Osteoblast (primary cell): ENCODE measurements at places on chromosomes 5 and 9. TPM values are rescaled to one million over a fixed set of nuclear protein-coding genes. Genes with fewer than 3 reads are reported as not detected.

TMEM245 gene
- total RNA-seq, result 45.2 and 46.9 TPM in 2 replicates

- peak overlapping the region; percentile 92 for H3K27ac ChIP-seq
- DNase-seq, result no peak
- H3K4me1 ChIP-seq, result peaks cover 28% of the 10 kb centered on the region
- H3K36me3 ChIP-seq, result peaks cover 6% of the 10 kb centered on the region
- H3K27me3 ChIP-seq, result no peaks in the 10 kb centered on the region
- peak overlapping the region; percentile 97 for H3K4me3 ChIP-seq
Observed at GRCh38 chr9:113219186-113219936, 1.7 kb downstream of the FKBP15 start.

DMRT1 gene
- not detected in 2 replicates for total RNA-seq

PRKAA1 gene
- total RNA-seq, result 95.5 and 110 TPM in 2 replicates

GLDC gene
- 0.72 and 2.4 TPM in 2 replicates for total RNA-seq

DNA sequence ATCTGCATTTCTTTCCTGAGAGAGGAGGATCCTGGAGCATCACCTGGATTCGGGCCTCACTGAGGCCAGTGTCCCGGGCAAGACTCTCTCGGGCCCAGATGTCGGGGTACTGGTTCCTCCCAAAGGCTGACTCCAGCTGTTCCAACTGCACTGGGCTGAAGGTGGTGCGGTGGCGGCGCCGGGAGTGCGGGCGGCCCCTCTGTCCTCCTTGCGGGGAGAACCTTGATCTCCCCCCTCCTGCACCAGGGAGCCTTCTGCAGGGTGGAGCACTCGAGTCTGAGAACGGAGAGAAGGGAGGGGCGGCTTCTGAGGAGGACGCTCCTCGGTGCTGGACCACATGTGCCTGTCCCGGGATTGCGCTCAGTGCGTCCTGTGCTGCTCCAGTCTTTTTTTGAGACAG is 2.0 kb downstream of the PROP1 start:
- H3K27ac ChIP-seq, result no peak overlapping the region
- peaks cover 7% of the 10 kb centered on the region for H3K27me3 ChIP-seq
- H3K4me3 ChIP-seq, result no peak overlapping the region
- peak; percentile 62 for DNase-seq

- no peak for DNase-seq
- H3K27ac ChIP-seq, result no peak overlapping the region
- no peaks in the 10 kb centered on the region for H3K36me3 ChIP-seq
- H3K4me1 ChIP-seq, result peaks cover 14% of the 10 kb centered on the region
- no peaks in the 10 kb centered on the region for H3K27me3 ChIP-seq
- no peak overlapping the region for H3K4me3 ChIP-seq
Observed at GRCh38 chr5:118862596-118862995, 125.8 kb downstream of the DTWD2 start.

DNA sequence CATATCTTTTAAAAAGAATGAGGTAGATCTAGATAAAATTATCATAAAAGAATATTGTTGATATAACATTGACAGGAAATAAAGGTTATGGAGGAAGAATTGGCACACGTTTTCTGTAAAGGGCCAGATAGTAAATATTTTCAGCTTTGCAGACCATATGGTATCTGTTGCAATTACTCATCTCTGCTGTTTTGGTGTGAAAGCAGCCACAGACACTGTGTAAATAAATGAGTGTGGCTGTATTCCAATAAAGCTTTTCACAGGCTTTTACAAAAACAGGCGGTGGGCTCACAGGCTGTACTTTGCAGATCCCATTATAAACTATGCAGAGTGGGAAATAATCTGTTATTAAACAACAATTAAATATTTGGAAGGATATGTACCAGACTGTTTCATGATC is 87.4 kb downstream of the SGCD start:
- no peaks in the 10 kb centered on the region for H3K27me3 ChIP-seq
- H3K4me3 ChIP-seq, result no peak overlapping the region
- DNase-seq, result no peak
- peaks cover 6% of the 10 kb centered on the region for H3K4me1 ChIP-seq
- no peaks in the 10 kb centered on the region for H3K36me3 ChIP-seq

NEUROG1 gene
- not detected in 2 replicates for total RNA-seq

GRCh38 chr5:179765400-179765799 is 28.4 kb upstream of the LTC4S start:
- peaks cover 52% of the 10 kb centered on the region for H3K4me1 ChIP-seq
- peak; percentile 96 for DNase-seq
- no peaks in the 10 kb centered on the region for H3K27me3 ChIP-seq
- peak overlapping the region; percentile 43 for H3K4me3 ChIP-seq
- peaks cover 36% of the 10 kb centered on the region for H3K36me3 ChIP-seq
- H3K27ac ChIP-seq, result peak overlapping the region; percentile 76

S1PR3 gene
- 2.7 and 3.3 TPM in 2 replicates for total RNA-seq

IGIP gene
- total RNA-seq, result 10.5 and 13.0 TPM in 2 replicates

- H3K27ac ChIP-seq, result no peak overlapping the region
- peak; percentile 64 for DNase-seq
- no peak overlapping the region for H3K4me3 ChIP-seq
- H3K4me1 ChIP-seq, result peaks cover 46% of the 10 kb centered on the region
- no peaks in the 10 kb centered on the region for H3K36me3 ChIP-seq
Observed at GRCh38 chr9:36035006-36035405, 1.7 kb upstream of the RECK start.

AIF1L gene
- total RNA-seq, result under 0.01 TPM in 1 of 2 replicates, not detected in the other

C1QTNF2 gene
- under 0.01 TPM in 1 of 2 replicates, not detected in the other for total RNA-seq

GRCh38 chr5:140367256-140368013 is 7.4 kb downstream of the SLC4A9 start:
- DNase-seq, result no peak
- H3K27ac ChIP-seq, result no peak overlapping the region
- no peaks in the 10 kb centered on the region for H3K4me1 ChIP-seq
- H3K27me3 ChIP-seq, result peaks cover 5% of the 10 kb centered on the region
- no peak overlapping the region for H3K4me3 ChIP-seq

PCDHGB2 gene
- 4.3 and 5.6 TPM in 2 replicates for total RNA-seq

- H3K36me3 ChIP-seq, result peaks cover 18% of the 10 kb centered on the region
- H3K4me1 ChIP-seq, result peaks cover 5% of the 10 kb centered on the region
- no peak overlapping the region for H3K4me3 ChIP-seq
- no peak overlapping the region for H3K27ac ChIP-seq
Observed at GRCh38 chr5:179225387-179225786, 119.9 kb downstream of the ADAMTS2 start.

HAPLN1 gene
- total RNA-seq, result 18.8 and 36.5 TPM in 2 replicates

GRCh38 chr9:13841746-13842462 is 472.0 kb downstream of the NFIB start:
- no peak overlapping the region for H3K27ac ChIP-seq
- no peak for DNase-seq
- no peak overlapping the region for H3K4me3 ChIP-seq
- no peaks in the 10 kb centered on the region for H3K4me1 ChIP-seq
- no peaks in the 10 kb centered on the region for H3K36me3 ChIP-seq

- H3K36me3 ChIP-seq, result no peaks in the 10 kb centered on the region
- H3K4me3 ChIP-seq, result no peak overlapping the region
- no peak overlapping the region for H3K27ac ChIP-seq
- DNase-seq, result no peak
- no peaks in the 10 kb centered on the region for H3K27me3 ChIP-seq
Observed at GRCh38 chr9:112495614-112496013, 9.0 kb downstream of the KIAA1958 start.

GRCh38 chr9:134339183-134339806 is 13.0 kb downstream of the RXRA start:
- H3K27ac ChIP-seq, result peak overlapping the region; percentile 40
- no peak overlapping the region for H3K4me3 ChIP-seq
- no peaks in the 10 kb centered on the region for H3K27me3 ChIP-seq
- no peak for DNase-seq

GRCh38 chr5:91266184-91266705 is 116.9 kb downstream of the ARRDC3 start:
- H3K4me3 ChIP-seq, result no peak overlapping the region
- DNase-seq, result peak; percentile 78
- no peaks in the 10 kb centered on the region for H3K36me3 ChIP-seq
- H3K4me1 ChIP-seq, result peaks cover 9% of the 10 kb centered on the region
- H3K27me3 ChIP-seq, result no peaks in the 10 kb centered on the region

DNA sequence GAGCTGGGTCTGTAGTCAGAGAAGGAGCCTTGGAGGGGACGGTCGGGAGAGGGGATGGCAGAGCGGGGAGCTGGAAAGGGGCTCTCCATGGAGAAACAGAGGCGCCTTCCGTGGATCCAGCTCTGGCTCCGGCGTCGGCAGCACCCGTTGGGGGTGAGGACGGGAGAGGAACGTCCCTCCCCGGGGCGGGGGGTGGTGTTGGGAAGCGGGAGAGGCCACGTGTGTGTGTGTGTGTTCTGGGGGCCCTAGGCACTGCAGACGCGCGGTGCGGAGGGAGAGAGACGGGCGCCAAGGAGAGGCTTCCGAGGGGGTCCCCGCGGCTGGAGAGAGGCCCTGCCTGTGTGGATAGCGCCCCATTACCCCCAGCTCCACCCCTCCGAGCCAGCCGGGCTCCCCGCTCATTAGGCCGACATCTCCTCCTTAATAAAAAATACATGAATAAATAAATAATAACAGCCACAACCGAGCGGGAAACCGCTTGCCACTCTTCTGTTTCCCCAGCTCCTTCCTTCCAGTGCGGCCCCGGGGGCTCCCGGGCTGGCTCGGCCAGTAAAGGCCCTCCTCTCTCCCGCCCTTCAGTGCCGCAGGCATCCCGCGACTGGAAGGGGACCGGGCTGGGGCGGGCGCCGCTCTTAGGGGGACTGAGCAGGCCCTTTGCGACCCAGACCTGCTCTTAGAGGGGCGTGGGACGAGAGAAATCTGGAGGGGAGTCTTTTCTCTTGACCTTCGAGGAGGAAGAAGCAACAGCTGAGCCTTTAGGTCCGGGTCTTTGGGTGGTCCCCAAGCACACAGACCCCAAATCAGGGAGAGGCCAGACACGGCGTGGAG is 71.3 kb upstream of the ARAP3 start:
- H3K27ac ChIP-seq, result no peak overlapping the region
- no peak for DNase-seq
- H3K36me3 ChIP-seq, result no peaks in the 10 kb centered on the region

DNA sequence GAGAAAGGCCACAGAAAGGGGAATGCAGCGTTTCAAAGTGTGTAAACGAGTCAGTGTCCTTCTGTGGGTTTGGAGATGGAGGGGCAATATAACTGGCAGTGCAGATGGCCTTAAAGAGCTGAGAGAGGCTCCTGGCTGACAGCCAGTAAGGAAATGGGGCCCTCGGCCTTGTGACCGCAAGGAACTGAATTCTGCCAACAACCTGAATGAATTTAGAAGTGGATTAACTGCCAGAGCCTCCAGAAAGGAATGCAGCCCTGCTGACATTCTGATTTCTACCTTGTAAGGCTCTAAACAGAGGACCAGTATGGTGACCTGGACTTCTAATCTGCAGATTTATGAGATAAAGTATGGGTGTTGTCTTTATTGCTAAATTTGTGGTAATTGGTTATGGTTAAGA is 17.5 kb upstream of the NREP start:
- H3K27me3 ChIP-seq, result no peaks in the 10 kb centered on the region
- H3K4me3 ChIP-seq, result no peak overlapping the region
- peak overlapping the region; percentile 31 for H3K27ac ChIP-seq
- peaks cover 14% of the 10 kb centered on the region for H3K4me1 ChIP-seq

DNA sequence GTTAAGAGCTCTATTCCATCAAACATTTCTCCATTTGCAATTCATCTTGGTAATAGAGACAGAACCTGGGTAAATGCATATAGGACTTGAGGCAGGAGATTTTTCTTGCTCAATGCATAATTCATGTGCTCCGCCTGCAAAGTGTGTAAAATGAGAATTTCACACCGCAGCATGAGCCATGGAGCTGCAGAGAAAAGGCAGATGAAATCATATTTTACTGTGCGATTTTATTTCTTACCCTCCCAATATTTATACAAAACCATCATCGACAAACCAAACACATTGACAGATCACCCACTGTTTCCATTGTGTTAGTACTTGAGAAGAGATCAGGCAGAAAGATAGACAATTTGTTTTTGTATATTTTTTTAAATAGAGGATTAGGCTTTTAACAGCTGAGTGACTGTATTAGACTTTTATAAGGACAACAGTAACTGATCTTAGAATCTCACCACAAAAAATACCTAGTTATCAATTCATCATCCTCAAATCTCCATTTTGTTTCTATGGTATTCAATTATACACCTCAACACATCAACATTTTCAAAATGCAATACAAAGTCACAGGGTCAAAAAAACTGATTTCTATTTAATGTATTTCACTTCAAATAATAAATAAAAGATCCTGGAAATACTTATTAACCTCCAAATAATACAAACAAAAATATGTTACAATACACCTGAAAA is 191.1 kb downstream of the AP3B1 start:
- H3K36me3 ChIP-seq, result peaks cover 7% of the 10 kb centered on the region
- H3K4me3 ChIP-seq, result no peak overlapping the region
- H3K27ac ChIP-seq, result no peak overlapping the region
- no peaks in the 10 kb centered on the region for H3K27me3 ChIP-seq
- no peaks in the 10 kb centered on the region for H3K4me1 ChIP-seq
- no peak for DNase-seq

DNA sequence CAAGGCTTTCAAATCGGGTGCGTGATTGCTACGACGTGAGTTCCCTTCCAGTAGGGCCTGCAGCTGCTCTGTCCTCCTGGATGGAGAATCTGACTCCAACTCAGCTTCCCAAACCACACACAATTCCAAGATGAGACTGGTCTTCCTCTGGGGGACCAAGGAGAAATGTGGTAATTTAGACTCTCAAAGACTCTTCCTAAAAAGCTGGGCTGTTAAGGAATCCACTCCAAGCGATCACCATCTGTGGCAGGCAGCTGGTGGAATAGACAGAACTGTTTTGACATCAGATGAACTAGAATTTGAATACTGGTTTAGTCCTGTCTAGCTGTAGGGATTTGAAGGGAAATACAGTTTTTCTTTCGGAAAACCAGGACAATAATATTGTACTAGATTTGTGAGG is 130.7 kb upstream of the KLF4 start:
- DNase-seq, result no peak
- no peaks in the 10 kb centered on the region for H3K4me1 ChIP-seq
- H3K36me3 ChIP-seq, result no peaks in the 10 kb centered on the region
- H3K27me3 ChIP-seq, result peaks cover 7% of the 10 kb centered on the region
- H3K27ac ChIP-seq, result no peak overlapping the region

PRSS3 gene
- 2.2 and 3.5 TPM in 2 replicates for total RNA-seq

- peak overlapping the region; percentile 57 for H3K27ac ChIP-seq
- DNase-seq, result peak; percentile 89
- H3K36me3 ChIP-seq, result peaks cover 43% of the 10 kb centered on the region
- H3K27me3 ChIP-seq, result no peaks in the 10 kb centered on the region
Observed at GRCh38 chr9:129630967-129631673, 5.2 kb downstream of the NTMT1 start.

DNA sequence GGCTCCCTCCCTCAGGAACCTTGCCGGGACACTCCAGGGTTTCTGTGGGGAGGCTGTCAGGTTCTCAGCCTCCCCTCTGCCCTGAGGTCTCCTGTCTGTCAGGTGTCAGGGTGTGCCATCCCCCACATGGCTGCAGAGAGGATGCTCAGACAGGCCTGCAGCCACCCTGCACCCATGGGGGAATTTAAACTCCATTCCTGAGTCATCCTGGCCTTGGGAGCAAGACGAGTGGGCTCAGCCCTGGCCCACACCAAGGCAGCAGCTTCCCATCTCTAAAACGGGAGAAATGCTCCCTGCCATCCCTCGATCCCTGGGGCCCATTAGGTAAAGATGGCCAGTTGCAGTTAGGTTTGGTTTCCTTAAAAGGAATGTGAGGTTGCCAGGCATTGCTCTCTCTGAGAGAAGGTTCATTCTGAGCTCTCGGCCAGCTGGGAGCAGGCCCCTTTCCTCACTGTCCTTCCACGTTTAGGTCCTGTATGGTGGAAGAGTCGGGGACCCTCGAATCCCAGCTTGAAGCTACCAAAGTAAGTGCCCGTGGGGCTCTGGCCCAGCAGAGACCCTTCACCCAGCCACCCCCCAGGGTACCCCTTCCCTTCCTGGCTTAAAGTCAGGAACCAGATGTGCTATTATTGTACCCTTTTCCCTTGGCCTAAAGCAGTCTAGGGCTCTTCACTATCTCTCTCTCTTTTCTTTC is 26.6 kb downstream of the DYNC2I2 start:
- H3K36me3 ChIP-seq, result peaks cover 91% of the 10 kb centered on the region
- no peaks in the 10 kb centered on the region for H3K27me3 ChIP-seq
- peak; percentile 90 for DNase-seq
- no peak overlapping the region for H3K4me3 ChIP-seq
- H3K4me1 ChIP-seq, result peaks cover 6% of the 10 kb centered on the region
